ENCODE measurements at places on chromosomes 2 and 18.

- no peak for DNase-seq
Observed at GRCh38 chr2:37886745-37887144, 38.3 kb upstream of the RMDN2 start.

DNA sequence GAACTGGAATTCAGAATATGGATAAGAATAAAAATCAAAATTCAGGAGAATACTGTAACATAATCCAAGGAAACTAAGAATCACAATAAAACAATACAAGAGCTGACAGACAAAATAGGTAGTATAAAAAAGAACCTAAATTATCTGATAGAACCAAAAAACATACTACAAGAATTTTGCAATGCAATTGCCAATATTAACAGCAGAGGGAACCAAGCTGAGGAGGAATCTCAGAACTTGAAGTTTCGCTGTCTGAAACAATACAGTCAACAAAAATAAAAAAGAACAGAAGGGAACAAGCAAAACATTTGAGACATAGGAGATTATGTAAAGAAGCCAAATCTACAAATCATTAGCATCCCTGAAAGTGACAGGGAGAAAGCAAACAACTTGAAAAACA is 84.1 kb upstream of the GALNT13 start:
- DNase-seq = no peak

DNA sequence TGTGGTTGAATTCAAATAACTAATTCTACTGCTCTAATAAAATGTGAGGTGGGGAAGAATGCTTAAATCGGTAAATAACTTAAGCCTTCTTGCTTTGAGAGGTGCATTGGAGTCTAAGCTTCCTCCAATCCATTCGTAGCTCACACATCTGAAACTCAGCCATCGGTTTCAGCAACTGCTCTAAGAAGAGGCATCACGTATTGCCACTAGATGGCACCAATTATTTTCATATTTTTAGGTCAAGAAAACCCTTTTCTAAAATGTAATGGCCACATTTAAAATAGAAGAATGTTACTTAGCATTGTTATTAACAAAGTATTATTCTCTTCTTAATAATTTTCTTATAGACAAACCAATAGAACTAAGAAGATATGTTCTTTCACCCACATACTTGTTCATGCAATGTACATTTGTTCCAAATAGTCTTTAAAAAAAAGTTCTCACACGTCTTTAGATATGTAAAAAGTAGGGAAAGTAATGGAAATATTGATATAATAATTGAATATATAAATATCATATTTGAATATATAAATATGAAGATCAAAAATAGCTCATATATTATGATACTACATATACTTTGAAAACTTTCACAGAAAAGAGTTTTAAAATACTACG is 229.8 kb downstream of the CCDC178 start:
- no peak for DNase-seq

DNA sequence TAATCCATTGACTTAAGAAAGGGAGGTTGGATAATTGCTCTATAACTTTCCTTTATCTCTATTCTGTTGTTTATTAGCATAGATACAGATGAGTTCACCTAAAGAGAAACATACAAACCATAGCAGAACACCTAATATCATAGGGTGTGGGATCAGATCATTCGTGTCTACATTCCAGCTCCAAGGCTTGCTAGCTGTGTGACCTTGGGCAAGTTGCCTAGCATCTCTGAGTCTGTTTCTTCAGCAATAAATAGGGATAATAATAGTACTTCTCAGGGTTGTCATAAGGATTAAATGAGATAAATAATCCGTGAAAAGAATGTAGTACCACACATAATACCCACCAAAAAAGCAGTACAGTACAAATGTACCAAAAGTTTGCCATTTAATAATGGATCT is 126.2 kb downstream of the PLB1 start:
- DNase-seq = no peak

DNA sequence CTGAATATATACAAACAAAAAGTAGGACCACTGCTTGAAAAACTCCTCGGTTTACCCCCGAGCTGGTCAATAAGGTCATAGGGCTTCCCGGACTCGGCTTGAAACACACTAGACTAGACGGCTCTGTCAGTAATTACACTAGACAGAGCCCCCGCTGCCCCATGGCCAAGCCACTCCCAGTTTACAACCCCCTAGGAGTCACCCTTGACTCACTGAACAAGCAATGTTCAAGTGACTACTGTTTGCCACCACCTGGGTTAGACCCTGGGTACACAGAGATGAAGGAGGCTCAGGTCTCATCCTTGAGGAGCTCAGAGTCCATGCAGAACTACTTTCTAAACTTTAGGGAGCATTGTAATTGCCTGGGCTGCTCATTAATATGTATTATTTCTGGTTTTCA is 13.7 kb upstream of the PRELID3A start:
- DNase-seq = no peak

DNA sequence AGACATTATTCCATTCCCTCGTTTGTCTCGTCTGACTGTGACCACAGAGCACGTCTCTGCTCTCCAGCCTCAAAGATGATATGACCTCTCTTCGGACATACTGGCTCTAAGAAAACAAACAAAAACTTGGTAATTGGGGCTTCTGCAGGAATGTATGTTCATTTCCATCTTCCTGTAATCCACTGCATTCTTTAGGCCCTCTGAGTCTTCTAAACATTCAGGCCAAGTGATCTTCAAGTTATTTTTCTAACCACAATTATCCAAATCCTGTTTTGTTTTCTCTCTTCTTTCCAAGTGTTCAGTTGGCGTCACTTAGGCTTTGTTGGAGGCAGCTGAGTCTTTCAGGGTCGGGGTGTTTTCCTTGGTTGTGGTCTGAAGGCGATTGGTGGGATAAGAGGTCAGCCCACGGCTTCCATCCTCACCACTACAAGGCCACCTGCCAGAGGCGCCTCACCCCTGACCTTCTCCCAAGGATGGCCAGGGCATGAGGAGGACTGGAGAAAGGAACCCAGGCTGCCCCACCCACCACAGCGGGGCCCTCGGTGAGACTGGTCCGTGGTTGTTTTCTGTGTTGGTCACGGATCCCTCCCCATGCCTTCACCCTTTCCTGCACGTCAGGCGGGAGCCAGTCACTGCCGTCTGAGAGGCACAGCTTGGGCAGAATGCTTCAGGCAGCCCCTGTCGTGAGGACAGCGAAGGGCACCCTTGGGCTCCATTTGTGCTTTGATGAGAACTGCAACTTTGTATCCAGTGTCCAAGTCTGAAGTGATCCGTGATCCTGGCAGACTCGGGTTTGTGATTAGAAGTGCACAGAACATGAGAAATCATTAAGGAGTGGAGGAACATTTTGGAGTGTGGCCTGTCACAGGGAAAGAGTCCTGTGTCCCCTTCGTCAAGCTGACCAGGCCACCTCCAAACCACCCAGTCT is 88.6 kb upstream of the FHL2 start:
- peak; percentile 59 for DNase-seq

GRCh38 chr18:3213300-3214059 is 6.3 kb downstream of the MYOM1 start:
- no peak for DNase-seq

GRCh38 chr2:25324905-25325592 is 16.7 kb downstream of the DNMT3A start:
- peak; percentile 77 for DNase-seq

DNA sequence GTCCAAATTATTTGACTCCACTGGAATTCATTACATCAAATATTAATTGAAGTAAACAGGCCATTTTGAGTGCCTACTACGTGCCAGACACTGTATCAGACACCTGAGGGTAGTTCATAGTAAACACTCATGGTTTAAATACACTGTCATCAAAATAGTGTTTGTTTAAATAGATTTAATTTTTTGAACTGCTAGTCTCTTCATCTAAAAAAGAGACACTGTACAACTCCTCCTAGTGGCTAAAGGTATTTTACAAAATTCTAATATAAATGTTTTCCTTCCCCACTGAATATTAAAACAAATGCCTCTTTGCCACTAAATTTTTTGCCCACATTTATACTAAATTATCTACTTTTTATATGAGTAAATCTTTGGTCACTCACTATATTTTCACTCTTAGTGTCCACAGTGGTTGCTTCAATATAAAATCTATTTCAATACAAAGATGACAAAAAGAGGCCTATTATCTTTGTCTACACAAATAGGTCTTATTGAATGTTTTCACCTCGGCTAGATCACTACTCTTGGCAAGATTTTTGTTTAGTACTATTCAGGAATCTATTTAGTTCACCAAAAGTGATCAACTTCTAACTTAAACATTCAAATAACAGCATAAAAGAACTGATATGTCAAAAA is 122.1 kb downstream of the TMEM247 start:
- no peak for DNase-seq

DNA sequence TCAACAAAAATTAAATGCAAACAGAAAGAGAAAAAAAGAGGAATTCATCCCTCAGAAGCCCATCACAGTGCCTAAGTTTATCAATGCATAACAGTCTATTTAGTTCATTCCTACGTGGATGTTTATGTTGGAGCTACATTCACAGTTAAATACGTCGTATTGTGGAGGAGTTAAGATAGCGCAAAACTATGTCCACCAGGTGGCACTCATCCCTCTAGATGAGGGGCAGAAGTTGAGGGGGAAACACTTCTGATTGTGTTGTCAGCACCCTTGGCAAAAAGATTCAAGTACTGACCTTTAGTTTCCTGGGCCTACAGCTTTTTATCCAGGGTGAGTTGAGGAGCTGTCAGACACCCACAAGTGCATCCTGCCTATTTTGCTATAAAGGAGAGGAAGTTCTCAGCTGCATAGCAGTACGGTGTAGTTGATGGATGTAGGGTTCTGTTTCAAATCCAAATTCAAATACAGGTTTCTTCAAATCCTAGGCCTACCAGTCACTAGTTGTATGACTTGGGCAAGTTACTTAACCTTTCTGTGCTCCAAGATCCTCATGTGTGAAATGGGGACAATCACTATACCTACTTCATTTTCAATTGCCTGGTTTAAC is 26.8 kb upstream of the MYO1B start:
- DNase-seq = no peak

- DNase-seq = no peak
Observed at GRCh38 chr18:76370686-76371085, 124.4 kb downstream of the ZNF516 start.

GRCh38 chr18:9710037-9710436 is 1.9 kb downstream of the RAB31 start:
- DNase-seq = no peak

DNA sequence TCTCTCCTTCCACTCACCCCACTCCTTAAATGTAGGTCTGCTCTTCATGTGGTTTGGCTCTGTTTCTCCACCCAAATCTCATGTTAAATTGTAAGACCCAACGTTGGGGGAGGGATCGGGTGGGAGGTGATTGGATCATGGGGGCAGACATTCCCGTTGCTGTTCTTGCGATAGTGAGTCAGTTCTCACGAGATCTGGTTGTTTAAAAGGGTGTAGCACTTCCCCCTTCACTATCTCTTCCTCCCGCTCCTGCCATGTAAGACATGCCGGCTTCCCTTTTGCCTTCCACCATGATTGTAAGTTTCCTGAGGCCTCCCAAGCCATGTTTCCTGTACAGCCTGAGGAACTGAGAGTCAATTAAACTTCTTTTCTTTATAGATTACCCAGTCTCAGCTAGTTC is 1044.5 kb upstream of the POU3F3 start:
- no peak for DNase-seq

DNA sequence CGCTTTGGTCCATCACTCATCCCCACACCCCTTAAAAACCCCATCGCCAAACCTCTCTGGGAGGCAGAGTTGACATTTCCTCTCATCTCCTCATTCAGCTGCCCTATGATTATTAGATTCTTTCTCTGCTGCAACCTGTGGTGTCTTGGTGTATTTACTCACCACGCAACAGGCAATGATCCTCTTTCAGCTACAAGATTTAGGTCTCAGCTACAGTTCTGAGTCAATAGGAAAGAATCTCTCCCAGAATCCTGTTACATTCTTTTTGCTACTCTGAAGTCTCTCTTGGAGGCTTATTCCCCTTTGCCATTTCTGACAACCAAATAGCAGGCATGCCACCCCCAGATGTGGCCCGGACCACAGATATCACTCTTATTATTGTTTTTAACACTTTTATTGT is 468.3 kb upstream of the GYPC start:
- no peak for DNase-seq

DNA sequence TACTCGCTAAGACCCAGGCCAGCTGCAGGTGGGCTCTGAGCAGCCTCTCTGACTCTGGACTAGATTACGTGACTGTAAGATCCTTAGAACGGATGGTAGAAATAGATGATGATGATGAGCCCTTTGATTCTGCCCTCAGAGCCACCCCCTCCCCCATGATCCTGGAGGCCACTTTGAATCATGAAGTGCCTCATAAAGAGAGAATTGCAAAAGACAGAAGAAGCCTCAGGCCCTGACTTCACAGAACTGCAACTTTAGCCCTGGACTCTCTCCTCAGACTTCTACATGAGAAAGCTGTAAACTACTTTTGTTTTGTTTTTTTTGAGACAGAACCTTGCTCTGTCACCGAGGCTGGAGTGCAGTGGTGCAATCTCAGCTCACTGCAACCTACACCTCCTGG is 15.4 kb upstream of the TET3 start:
- no peak for DNase-seq

GRCh38 chr18:809985-810642 is 1.9 kb downstream of the YES1 start:
- DNase-seq = no peak

DNA sequence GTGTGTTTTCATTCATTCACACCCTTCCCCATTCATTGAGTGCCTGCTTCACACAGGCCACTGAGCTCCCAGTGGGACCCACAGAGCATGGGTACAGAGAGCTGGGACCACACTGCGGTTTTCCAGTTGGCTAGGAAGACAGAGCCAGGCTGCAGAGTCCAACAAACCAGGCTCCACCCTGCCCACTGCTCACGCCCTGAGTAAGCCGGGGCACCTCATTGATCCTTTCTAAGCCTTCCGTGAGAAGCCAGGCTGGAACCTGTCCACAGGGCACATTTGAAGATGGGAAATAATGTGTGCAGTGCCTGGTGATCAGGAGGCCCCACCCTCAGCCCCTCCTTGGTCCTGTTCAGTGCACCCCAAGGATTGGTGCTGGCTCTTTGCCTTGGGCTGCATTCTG is 13.5 kb downstream of the KCNIP3 start:
- DNase-seq = no peak

DNA sequence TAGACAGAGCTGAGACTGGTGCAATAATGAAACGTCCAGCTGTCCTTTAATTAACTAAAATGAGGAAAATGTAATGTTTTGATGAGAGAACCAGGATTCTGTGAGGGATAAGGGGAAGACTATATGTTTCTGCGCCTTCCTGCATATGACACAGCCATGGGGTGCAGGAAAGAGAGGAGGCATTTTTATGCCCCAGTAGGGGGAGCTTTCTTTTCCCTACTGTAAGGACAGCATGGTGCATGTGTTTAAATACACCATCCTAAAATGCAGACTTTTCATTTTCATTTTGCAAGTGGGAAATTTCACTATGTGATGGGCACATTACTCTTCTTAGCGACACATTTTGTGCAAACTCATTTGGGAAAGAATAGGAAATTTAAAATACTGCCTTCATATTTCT is 446.1 kb downstream of the ARHGAP15 start:
- DNase-seq = no peak

- DNase-seq = no peak
Observed at GRCh38 chr2:41947701-41948396, 100.0 kb upstream of the PKDCC start.

GRCh38 chr2:56449449-56449860 is 265.7 kb downstream of the CCDC85A start:
- no peak for DNase-seq
